ENCODE measurements at places on chromosomes 7 and 10.

- DNase-seq, result no peak
Measured at GRCh38 chr7:135447748-135448147, 62.2 kb downstream of the CNOT4 start.

- no peak for DNase-seq
Measured at GRCh38 chr7:150938566-150938965, 39.6 kb downstream of the KCNH2 start.

- no peak for DNase-seq
Measured at GRCh38 chr7:1679326-1679965, 9.4 kb downstream of the ELFN1 start.

GRCh38 chr10:69969977-69970376, 82.7 kb upstream of the MACROH2A2 start:
- no peak for DNase-seq

DNA sequence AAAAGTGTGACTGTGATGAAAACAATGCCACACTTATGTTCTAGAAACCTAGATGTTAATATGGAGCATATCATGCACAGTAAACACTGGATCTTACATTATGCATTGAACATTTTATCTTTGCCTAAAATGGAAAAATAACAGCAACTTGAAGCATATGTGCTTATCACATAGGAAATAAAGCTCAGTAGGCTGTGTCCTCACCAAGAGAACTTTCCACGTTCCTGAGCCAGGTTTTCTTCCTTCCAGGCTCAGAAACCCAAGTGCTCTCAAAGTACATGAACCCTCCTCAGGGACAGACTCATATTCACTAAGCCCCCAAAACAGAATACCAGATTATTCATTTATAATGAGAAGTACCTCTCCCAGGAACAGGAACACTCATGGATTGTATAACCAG, 79.4 kb upstream of the PRKAR2B start:
- DNase-seq, result no peak

DNA sequence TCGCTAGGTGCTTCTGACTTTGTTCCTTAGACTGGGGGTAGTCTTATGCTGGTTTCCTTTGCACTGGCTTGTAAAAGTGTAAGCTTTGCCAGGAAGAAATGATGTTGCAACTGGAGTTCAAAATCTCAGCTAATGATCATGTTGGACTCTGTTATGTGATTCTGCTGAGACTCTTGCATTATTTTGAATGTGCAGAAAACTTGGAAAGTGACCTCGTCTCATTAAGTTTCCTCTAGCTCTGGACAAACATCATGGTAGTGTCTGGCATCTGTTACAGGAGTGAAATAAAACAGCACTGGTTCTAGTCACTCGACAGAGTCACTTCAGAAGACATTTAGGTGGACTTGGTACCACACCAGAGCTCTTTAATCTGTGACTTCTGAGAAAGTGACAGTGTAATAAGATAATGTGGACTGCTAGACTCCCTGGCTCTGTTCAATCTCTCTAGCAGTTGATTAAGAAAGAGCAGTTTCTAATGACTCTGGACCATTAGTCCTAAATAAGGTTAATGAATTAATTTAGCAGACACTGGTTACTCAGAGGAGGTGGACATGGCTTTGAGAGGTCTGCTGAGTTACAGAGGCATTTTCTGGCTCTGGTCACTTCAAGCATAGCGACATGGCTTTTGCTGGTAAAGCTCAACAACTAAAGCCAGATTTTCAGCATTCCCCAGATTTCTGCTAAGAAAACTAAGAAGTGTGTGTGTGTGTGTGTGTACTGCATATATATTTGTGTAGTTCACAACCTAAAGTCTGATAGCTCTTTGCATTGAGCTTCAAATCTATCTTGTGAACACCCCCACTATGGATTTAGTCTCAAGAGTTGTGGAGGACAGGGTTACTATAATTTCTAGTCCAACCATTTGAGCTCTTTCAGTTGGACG, 2.0 kb downstream of the NRP1 start:
- no peak for DNase-seq

DNA sequence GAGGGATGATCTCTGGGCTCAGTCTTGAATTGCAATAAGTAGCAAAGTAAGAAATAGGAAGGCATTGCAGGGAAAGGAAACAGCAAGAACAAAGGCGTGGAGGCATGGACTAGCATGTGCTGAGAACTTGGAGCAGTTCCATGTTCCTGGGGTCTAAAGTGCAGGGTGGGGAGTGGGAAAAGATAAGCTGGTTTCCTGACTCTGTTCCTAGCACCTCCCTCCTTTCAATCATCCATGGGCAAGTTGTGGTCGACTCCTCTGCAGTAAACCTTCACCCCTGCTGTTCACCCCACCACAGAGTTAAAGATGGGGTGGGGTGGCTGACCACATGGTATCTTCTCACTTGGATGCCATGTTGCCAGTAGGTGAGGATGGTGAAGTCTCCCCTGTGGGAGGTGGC, 29.6 kb downstream of the RPS24 start:
- no peak for DNase-seq

- DNase-seq, result no peak
Measured at GRCh38 chr7:16063716-16064675, 357.3 kb downstream of the CRPPA start.

- no peak for DNase-seq
Measured at GRCh38 chr7:5694912-5695726, 86.3 kb downstream of the RNF216 start.

- no peak for DNase-seq
Measured at GRCh38 chr7:155222573-155222972, 75.1 kb upstream of the INSIG1 start.

DNA sequence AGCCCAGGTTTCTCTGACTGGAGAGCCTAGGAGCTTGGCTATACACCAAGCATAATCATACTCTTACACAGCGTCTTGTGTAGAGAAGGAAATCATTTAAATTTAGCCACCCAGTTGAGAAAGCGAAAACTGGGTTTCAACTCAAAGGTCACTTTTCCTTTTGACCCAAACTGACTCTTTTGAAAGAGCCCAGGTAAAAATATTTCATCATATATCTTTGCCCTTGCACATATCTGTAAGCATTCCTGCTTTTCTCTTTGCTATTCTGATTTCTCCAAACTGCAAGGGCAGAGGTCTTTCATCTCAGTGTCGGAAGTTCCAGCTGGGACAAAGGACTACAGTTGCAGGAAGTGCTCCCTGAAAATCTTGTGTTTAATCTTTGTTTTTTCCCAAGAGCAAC, 22.0 kb upstream of the ABCB4 start:
- no peak for DNase-seq

GRCh38 chr10:48779546-48780152, 95.0 kb downstream of the WDFY4 start:
- no peak for DNase-seq

GRCh38 chr10:109173121-109173520, 750.2 kb downstream of the XPNPEP1 start:
- DNase-seq, result no peak

- no peak for DNase-seq
Measured at GRCh38 chr10:77241350-77241725, 396.3 kb downstream of the KCNMA1 start.

DNA sequence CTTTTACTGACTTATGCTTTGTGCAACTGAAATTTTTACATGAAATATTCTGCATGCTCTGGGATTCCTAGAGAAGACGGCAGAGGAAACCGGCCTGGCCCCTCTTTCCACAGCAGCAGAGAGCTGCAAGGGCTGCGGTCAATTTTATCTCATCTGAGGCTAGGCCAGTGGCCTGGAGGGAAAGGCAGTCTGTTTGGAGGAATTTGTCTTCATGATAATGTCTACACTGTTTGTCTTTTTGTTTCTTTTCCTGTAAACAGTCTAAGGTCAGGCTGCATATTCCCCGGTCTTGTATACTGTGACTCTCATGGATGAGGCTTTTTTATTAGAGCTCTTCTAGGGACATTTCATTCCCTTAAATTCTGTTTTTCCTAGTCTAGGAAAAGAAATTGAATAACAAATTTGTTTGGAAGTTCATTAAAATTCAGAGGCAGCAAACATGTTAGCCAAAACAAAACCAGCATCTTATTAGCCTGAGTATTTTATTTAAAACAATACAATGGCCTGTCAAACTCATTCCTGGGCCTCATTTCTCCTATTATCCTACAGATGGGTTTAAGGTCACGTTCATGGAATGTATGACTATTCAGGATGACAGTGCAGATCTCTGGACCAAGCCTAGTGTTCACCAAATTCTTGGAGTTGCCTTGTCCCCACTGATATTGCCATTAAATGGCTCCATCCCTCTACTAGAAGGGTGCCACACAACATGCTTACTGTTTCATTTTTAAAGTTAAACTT, 26.4 kb downstream of the LAMB4 start:
- no peak for DNase-seq

DNA sequence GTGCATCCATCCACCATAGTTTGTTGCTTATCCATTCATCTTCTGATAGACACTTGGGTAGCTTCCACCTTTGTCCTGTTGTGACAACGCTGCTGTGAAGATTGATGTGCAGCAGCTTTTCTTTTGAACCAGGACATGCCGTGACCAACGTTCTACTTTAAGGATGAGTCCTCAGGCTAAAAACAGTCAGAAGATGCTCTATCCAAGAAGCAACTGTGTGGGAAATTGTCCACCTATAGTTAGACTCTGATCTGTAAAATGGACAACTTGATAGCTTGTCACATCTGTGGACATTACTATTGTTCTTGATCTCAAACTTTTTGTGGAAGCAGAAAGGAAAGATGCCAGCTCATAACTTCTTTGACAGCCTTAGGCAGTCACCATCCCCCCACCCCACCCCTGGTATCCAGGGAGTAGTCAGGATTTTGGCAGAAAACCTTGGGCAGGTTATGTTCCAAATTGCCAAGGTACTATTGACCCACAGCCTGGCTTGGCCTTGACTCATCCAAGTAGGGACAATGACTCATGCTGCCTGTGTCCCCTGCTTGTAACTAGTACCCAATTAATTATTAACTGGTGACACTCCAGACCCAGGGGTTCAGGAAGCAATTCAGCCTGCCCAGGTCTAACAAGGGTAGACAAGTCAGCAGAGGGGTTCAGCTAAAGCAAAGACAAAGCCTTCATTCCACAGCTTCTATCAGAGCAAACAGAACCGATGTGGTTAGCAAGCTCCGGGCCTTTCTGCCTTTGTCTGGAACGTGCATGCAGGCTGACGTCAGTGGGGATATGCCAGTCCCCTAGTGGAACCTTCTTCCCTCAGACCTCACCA, 99.6 kb upstream of the ANLN start:
- no peak for DNase-seq

GRCh38 chr7:156432018-156432417, 208.6 kb upstream of the RNF32 start:
- DNase-seq, result no peak

DNA sequence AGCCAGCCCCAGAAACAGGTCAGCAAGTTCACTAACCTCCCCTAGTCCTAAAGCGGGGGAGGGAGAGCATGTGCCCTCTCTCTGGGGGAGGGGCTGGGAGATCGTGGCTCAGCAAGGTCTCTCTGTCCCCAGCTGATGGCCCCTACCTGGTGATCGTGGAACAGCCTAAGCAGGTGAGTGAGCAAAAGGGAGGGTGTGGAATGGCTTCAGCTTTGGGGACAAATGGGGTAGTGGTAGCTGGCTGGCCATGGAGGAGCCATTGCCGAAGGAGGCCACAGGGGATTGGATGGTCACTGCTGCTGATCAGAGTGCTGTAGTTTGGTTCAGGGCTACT, 779 bp downstream of the NFKB2 start:
- no peak for DNase-seq

DNA sequence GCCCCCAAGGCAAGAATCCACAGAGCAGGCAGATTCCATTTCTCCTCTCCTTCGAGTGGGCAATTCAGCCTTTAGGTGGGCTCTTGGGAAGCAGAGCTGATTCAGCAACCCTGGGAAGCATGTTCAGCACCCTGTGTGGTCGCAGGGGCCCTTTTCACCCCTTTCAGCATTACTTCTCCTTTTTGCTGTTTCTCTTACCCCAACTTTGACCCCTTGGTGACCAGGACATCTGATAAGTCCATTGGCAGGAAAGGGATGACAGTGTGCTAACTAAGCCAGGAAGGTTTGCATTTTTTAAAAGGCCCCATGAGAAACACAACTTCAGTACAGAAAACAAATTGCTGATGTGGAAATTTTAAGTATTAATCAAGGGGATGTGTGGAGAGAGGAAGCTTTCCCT, 283.7 kb upstream of the NRP1 start:
- DNase-seq, result no peak

DNA sequence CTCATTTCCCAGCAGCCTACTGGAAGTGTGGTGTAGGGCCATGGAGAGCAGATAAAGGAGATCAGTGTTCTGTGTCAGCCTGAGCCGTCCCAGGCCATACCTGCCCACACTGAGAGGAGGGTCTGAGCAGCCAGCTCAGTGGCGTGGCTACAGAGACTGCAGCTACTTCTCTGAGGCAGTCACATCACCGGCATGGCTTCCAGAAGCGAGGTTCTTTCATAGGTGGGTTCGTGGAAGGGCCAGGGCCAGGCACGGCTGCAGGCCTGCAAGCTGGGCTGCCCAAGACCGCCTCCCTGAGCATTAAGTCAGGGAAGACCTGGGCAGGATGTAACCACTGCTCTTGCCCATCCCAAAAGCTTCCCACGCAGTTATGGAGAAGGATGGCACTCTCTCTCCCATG, 34.9 kb downstream of the LDB3 start:
- DNase-seq, result no peak

DNA sequence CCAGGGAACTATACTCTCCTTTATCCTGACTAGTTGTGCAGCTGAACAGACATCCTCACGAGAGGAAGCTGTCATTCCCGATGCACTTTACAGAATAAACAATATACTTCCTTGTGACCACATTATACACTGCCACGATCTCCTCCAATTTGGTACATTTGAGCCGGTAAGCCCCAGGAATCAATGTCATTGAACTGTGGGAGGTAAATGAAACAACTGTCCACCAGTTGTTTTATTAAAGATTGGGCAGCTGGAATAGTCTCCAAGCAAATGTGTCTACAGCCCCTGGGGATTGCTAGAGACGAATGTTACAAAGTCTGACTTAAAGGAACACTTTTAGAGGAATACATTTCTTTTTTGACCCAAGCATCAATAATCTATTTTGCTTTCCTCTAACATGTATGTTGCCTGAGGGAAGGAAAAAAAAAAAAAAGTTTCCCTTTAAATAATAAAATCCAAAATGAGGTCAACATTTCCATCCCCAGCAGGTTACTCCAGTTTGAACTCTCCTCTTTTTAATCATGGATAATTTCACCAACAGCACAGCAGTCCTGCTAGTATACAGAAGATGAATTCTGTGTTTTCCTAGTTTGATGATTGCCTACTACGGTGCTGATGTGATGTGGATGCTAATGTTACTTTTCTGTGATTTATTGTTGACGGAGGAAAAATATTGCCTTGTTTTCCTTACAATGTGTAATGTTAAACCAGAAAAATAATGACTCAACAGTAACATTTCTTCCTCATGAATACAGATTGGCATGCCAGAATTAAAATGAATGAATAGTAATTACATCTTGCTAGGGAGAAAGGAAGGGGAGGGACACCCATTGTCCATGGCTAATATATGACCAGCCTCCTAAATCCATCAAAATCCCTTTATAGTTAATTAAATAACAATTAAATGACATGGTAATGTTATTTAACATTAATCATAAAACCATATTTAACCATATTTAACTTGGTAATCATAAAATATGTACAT, 360.9 kb downstream of the NEBL start:
- DNase-seq, result no peak

GRCh38 chr7:40570223-40570622, 435.4 kb downstream of the SUGCT start:
- DNase-seq, result no peak

GRCh38 chr10:30057894-30058556, 1.4 kb downstream of the JCAD start:
- no peak for DNase-seq

- DNase-seq, result no peak
Measured at GRCh38 chr7:93148144-93148543, at the start of gene SAMD9L. Gene SAMD9L (minus strand): TSS chr7:93148385. CDS start chr7:93135971, 12,414 bp downstream.

Data from mesothelial cell of epicardium (in vitro differentiated cells).